ENCODE measurements at places on chromosomes 5 and 9.

GRCh38 chr5:67493676-67494075 lies 297.1 kb upstream of the CD180 start:
- DNase-seq, result no peak

DNA sequence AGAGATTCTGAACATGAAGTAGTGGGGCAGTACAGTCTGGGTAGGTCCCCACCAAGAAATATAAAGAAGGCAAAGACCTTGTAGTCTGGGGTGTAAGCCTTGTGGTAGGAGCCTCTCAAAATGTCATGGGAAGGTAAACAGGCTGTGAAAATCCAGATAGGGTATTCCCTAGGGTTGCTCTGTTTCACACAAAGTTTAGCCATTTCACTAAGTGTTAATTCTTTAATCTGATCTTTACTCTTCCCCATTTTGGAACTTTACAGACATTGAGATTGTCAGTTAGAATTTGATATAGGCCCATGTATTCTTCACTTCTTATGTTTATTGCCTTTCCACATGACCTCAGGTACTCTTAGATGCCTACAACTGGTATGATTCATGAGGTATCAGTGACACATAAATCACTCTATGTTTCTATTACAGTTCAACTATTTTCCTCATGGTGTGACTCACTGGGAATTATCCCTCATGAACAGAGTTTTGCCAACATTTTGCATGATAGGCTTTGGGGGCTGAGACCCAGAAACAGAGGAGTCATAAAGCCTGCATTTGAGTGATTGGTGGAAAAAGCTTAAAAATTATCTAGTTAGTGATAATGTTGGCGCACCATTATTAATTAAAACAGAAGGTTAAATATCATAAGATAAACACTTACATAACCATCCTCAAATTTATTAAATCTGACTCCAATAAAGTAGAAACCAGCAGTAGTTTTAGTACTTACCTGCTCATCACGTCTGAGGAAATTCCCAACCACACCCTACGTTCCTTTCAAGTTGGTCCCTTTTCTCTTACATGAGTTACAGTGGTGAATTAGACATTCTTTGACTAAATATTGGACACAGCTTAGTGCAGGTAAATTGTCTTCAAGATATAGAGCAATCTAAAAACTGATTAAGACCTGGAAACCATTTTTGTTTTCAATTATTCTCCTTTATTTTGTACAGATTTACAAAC lies 399.8 kb upstream of the MEF2C start:
- no peak for DNase-seq

DNA sequence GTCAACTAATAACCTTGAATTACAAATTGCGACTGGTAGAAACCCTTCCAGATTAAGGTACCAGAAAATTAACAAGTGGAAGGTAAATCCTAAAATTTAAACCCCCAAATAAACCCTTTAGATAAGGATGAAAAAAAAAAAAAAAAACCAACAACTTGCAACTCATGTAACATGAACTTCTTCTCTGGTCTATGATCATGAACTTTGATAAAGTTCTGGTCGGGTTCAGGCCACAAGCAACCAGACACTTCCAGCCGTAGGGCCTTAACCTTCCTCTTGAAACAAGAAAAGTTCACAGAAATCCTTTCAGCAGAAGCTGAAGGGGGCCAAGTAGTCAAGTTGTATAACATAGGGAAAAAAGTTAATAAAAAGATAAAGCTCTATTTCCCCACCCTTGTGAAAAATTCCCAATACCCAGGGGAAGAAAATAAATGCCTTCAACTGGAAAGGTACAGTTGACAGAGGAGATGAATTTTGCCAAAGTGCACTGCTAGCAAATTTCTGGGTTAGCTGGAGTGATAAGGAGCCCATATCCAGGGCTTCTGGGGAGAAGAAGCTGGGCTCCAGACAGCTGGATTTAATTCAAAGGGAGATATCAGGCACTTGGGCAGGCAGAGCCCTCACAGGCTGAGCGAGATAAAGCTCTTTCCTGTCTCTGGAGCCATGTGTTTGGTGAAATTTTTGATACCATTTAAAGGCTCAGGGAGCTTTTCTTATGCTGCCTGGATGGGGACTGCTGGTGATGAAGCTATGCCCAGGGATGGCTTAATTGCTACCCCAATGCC lies 234.2 kb upstream of the PANK3 start:
- no peak for DNase-seq

- DNase-seq, result no peak
These were observed 92.5 kb upstream of the ITGA2 start for GRCh38 chr5:52896534-52897237.

DNA sequence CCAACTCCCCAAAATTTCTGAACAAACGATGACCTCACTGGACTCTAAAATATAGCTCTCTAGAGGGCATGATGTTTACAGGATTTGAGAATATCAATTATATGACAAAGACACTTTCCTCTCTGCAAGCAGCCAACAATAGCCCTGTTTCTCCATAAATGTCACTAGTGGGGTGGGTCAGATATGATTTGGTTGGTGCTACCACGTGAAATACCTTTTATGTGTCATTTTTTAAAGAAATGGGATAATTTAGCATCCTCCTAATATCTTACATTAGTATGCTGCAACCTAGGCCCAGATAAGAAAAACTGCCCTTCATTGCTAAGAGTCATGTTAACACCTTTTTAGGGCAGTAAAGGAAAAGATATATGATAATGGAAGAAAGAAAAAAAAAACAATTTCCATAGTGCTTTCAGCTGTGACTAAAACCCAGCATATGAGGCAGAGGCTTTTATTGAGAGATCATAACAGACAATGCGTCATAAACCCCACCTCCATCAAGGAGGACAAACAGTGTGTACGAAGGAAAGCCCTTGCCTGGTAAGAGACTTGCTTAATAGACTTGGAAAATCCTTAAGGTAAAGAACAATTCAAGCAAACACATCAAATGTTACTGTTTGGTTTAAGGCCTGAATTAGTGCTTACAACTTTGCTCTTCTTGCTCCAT lies 372.4 kb upstream of the PAPPA start:
- DNase-seq, result no peak

GRCh38 chr9:126564716-126565115 lies 49.0 kb upstream of the LMX1B start:
- no peak for DNase-seq

GRCh38 chr9:93118863-93119702 lies 15.0 kb downstream of the NINJ1 start:
- no peak for DNase-seq

DNA sequence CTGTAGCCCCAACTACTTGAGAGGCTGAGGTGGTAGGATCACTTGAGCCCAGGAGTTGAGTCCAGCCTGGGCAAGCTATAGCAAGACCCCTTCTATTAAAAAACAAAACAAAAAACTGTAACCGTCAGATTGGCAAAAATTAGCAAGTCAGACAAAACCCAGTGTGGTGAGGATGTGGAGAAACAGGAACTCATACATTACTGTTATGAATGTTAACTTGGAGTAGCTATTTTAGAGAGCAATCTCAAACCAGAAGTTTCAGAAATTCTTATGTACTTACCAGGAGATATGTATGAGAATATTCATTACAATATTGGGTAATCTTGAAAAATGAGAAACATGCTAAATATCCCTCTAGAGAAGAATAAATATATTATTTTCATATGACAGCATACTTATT lies 120.3 kb downstream of the INVS start:
- DNase-seq, result no peak

DNA sequence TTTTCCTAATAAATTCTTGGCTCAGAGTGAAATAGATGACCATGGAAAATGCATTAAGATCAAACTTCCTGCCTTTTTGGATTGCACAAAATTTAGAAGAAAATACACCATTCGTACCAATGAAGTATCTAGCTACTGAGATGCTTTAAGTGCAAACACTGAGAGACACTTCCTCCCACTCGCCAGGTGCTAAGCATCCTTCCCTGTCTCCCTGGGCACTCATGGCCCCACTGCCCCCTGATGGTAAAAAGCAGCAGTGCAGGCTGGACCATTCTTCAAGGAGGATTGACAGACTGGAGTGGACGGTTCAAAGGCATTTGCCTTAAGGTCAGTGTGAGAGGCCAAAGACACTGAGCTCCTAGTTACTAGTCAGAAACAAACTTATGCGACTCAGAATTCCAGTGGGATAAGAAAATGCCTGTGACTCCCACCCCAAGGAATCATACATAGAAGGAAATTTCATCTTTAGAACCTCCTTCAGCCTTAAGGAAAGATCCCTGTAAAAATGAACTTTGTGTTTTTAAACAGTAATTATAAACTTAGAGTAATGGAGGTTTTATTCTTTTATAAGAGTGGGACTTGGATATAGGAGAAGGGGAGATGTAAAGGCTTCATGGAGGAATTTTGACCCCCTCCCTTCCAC lies 86.0 kb upstream of the SLC30A5 start:
- peak; percentile 55 for DNase-seq

- DNase-seq, result no peak
These were observed 41.3 kb downstream of the UGCG start for GRCh38 chr9:111937781-111938426.

DNA sequence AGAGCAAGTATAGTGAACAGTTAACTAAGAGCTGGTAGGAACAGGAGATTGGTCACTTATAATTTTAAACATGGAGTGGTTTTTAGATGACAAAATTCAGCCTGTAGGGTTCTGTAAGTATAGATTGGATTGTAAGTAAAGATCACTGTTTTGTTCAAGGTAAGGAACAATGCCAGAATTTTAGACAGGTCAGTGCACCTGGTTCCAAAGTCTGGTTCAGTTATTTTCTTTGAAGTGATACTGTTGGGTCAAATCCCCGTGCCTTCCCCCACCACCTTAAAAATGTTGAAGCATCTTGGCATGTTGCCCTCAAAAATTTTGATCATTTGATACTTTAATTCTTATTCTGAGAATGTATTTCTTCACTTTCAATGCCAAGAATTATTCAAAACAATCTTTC lies 12.9 kb downstream of the RAD23B start:
- no peak for DNase-seq

DNA sequence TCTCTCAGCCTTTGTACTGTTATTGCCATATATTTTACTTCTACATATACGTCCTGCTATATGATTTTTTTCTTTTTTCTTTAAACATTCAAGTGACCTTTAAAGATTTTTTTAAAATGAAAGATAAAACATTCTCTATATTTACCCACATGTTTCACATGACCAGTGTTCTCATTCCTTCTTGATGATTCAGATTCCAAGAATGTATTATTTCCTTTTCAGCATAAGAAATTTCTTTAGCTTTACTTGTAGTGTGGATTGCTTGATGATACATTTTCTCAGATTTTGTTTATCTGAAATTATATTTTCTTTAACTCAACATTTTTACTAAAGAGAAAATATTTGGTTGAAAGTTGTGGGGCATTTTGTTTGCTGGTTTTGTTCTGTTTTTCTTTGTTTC lies 792.1 kb downstream of the BRINP1 start:
- no peak for DNase-seq

DNA sequence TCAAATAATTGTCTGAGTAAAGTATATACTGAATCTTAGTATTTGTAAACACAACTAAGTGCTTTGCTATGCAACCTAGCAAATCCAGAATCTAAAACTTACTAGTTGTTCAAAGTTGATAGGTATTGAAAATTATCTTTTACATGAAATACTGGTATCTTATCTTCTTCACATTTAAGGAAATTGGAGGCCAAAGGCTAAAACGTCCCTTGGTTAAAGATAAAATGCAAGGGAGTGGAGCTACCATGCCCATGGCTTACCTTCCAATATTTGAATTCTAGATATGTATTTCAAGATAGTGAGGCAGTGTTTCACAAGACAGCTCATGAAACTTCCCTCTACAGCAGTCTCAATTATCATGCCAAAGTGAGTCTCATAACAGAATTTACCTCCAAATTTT lies 373.5 kb downstream of the KIAA0825 start:
- DNase-seq, result no peak

GRCh38 chr5:100577506-100577905 lies 42.3 kb downstream of the FAM174A start:
- DNase-seq, result no peak

- no peak for DNase-seq
These were observed 152.9 kb upstream of the PITX1 start for GRCh38 chr5:135186662-135187522.

DNA sequence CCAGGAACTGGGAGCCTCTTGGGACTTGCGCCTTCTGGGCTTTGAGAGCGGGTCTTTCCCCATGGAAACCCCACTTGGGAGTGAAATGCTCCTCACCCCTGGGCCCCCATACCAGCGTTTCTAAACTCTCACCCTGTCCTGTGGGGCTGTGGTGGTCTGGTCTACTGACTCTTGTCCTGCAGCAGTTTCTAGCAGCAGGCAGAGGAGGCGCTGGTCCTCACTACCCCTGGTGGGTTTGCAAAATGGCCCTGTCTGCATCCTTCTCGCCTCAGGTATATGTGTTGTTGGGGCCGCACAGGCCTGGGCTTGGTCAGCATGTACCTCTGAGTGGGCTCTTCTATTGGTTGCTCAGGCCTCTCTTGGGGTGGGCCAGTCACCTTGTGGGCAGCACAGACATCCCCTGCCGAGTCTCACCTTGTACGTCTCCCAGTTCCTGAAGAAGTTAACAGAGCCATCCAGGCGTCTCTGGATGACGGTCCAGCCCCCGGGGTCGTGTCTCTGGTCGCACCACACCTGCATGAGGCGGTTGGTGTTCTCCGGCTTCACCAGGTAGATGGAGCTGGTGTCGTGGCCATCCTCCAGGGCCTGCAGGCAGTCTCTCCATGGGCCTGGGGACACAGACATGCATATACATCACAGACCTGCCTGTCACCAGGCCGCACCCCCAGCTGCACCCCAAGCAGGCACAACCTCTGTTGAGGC lies 29.0 kb downstream of the ANGPTL2 start:
- no peak for DNase-seq

DNA sequence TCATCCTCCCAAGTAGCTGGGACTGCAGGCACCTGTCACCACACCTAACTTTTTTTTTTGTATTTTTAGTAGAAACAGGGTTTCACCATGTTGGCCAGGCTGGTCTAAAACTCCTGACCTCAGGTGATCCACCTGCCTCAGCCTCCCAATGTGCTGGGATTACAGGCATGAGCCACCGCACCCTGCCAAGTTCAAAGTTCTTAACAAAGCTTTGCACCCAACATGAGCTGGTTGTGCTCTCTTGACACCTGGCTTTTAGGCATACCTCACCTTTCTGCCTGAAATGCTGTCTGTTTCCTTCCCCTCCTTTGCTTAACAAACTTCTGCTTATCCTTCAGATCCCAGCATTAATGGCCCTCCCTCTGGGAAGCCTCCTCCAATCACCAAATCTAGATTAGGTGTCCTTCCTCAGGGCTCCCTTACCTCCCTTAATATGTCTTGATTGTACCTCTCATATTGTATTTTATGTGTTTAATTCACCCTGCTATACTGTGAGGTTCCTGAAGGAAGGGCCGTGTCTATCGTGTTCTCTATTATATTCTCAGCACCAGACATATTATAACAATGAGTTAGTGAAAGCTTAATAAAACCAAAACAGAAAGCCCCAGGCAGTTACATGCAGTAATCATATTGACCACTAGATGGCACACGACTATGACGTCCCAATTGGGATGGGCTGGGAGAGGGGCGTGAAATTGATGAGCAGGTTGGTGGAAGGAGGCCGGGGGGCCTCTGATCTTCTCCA lies 62.9 kb upstream of the PPARGC1B start:
- DNase-seq, result no peak

DNA sequence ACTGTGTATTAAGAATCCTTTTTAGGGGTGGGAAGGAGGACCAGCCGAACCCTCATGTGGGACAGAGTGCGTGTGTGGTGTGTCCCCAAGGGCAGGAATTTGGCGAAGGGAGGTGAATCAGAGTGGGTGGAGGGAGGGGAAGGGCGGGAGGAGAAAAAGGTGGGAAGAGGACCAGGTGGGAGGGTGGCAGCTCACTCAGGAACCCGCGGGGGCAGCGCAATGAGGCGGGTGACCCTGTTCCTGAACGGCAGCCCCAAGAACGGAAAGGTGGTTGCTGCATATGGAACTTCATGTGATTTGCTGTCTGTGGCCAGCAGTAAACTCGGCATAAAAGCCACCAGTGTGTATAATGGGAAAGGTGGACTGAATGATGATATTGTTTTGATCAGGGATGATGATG lies 8.8 kb upstream of the POLR1E start:
- DNase-seq, result no peak

All from stimulated activated CD8-positive, alpha-beta memory T cell treated with anti-CD3 and anti-CD28 coated beads, Interleukin-15, amount 100 ng/mL, for 1 hour (primary cell).